ENCODE measurements at places on chromosomes 7 and 10.

GRCh38 chr10:128092454-128092853 is 33.8 kb downstream of the MKI67 start:
- DNase-seq: no peak

DNA sequence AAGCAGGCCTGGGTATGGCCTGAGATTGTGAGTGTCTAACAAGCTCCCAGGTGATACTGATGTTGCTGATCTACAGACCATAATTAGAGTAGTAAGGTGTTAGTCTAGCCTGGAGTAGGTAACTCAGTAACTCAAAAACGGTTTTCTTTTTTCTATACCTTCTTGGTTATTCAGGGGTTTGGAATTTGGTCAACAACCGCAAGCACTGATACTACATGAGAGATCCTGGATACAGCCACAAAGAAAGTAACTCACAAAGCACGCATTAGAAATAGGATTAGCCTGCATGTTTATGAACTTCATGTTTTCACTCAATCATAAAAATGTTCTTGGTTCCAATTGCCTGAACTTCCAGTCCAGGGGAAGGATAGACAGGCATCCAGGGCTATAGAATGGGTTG is 803.5 kb downstream of the MAGI2 start:
- no peak for DNase-seq

- no peak for DNase-seq
These were observed 7.6 kb downstream of the IQCE start for GRCh38 chr7:2566348-2566889.

DNA sequence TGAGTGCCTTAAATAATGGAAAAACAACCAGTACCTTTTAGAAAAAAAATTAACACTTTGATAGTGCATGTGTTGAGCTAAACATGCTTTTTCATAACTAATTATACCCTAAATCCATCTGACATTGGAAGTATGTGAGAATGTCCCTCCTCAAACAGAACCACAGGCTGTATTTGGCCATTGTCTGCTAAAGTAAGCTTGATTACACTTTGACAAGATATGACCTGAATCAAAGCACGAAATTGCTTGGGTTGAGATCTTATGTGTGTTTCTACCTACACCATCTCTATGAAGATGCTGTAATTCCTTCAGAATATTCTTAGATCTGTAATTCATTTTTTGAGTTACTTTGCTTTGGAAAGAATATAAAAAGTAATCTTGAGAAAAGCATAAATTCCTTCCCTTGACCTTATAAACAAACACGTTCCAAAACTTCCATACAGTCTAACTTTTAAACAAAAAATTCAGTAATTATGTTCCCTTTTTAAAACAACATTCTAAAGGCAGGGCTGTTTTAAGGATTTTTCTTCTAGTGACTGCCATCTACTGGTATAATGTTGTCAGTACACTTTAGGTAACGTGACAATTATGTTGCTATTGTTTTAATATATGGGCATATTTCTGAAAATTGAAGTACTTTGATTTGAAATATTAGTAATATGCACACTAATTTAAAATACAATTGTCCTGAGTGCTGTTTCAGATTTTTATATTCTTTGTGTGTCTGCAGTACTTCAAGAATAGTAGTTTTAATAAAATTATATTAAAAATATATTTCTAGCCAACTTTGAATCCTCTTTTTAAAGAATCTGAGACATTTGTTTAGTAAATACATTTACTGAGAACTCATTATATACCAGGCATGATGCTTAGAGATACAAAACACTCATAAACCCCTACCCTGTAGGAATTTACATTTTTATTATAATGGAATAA is 20.9 kb downstream of the CD36 start:
- no peak for DNase-seq

DNA sequence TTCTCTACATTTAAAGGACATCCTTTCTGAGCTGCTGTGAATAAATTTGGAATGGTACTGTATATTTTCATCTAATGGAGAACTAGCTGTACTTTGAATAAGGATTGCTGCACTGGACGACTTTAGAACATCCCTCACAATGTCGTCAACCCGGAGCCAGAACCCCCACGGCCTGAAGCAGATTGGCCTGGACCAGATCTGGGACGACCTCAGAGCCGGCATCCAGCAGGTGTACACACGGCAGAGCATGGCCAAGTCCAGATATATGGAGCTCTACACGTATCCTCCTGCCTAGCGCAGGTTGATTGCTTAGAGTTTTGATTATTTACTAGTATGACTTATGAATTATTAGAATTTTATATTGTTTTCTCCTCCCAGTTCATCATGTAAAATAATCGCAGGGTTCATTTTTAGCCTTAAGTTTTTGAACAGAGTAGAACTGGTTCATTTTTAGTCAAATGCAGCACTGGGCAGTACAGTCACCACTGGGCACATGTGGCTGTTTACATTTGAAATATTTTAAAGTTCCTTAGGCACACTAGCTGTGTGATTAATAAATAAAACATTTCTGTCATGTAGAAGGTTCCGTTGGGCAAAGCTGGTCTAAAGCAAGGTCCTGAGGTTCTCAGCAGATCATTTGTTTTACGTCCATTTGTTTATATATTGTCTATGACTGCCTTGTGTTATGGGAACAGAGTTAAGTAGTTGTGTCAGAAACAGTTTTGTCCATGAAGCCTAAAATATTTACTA is 31.5 kb downstream of the CUL1 start:
- DNase-seq: no peak

DNA sequence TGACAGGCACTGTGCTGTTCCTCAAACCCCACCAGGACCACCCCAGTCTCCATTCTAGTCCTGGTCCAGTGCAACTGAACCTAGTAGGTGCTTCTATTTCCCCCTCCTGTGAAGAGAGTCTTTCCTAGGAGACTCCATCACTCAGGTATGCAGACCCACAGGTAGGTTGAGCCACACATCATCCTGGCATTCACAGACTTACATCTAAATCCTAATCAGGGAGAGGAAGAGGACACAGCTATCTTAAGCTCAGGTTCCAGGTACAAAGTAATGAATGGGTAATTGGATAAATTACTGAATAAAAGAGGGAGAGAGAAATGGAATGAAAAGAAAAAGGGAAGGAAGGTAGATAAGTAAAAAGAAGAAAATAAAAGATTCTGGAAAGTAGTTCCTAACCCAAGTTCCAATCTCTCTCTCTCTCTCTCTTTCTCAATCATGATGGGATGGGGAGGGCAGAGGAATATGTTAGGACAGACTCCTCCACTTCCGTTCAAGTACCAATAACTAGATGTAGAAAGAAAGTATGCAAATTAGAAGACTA is 139.8 kb upstream of the NAMPT start:
- no peak for DNase-seq

DNA sequence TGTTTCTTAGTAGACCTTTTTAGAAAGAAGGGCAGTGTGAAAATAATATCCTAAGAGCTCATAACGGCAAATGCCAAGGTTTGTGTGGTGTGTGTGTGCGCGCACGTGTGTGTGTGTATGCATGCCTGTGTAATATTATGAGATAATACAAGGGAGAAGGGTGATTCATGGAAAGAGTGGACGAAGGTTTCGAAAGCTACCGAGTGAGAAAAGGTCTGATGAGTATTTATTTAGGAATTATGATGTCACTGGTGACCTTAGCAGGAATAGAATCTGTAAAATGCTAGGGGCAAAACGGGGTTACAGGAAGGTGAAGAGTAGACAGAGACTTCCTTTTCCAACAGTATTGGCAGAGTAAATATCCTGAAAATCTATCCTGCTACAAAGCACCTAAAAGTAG is 107.3 kb downstream of the AHR start:
- DNase-seq: no peak

- no peak for DNase-seq
These were observed 202.5 kb upstream of the GPR26 start for GRCh38 chr10:123463698-123464097.

DNA sequence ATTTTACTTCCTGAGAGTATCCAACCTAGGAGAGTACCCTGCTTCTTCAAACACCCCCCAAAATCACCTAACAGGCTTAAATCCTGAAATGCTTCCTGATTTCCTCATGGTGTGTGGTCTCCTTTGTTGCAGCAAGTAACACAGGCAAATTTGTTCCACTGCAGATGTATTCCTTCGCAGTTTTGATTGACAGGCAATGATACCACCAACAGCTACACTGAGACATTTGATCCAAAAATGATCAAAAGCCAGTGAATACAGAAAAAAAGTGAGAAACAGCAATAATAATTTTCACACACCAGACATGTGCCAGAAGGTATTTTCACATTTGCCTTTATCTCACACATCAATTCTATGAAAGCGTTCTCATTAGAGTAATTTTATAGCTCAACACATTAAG is 95.9 kb downstream of the HERPUD2 start:
- DNase-seq: no peak

- no peak for DNase-seq
These were observed 129.6 kb downstream of the ZWINT start for GRCh38 chr10:56231436-56231835.

- DNase-seq: no peak
These were observed 263.1 kb upstream of the CXCL12 start for GRCh38 chr10:44647877-44648542.

DNA sequence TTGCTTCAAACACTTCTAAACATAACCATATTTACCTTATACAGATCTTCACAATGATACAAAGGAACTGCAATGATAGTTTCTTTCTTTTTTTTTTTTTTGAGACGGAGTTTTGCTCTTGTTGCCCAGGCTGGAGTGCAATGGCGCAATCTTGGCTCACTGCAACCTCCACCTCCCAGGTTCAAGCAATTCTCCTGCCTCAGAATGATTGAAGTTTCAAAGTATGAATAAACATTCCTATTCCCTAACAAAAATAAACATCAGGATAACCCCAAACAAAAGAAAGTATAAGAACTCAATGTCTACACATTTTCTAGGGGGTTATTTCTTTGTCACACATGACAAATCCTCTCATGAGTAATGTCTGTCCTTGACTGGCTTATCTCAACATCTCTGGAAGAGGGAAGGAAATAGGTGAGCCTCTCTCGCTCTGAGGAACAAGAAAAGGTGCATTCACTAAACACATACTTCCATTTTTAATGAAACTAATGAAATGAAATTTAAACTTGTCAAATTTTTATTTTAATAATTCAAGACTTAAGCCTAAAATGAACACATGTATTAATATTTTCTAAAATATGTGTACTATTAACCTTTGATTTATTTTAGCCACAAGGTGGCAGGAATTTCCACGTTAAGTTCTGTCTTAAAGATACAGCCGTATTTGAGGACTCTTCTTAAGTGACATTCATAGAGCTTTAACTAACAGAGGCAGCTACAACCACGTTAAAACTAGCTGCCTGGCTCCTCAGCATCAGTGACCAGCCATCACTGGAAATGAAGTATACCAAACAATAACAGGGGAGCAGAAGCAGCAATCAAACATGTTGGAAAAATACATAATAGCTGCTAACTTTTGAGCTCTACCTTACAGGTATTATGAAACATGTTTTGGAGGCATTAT is 58.3 kb downstream of the MALSU1 start:
- no peak for DNase-seq

GRCh38 chr7:50372923-50373322 is 68.4 kb downstream of the IKZF1 start:
- no peak for DNase-seq

GRCh38 chr7:70098133-70098561 is 499.9 kb downstream of the AUTS2 start:
- DNase-seq: no peak

GRCh38 chr7:901388-902154 is 25.2 kb downstream of the GET4 start:
- DNase-seq: no peak

DNA sequence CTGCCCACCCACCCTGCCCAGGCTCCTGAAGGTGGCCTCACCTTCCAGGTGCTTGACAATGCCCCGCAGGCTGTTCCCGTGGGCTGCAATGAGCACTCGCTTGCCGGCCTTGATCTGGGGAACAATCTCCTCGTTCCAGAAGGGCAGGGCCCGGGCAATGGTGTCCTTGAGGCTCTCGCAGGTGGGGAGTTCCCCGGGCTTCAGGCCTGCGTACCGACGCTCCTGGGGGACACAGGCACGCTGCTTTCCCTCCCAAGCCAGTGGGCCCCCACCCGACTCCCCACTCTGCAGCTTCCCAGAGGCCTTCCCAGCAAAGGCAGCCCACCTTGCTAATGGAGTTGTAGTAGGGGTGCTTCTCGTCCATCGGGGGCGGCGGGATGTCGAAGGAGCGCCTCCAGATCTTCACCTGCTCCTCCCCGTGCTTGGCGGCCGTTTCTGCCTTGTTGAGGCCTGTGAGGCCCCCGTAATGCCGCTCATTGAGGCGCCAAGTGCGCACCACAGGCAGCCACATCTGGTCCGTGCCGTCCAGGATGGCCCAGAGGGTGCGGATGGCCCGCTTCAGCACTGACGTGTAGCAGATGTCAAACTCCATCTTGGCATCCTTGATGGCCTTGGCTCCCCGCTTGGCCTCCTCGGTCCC is 456 bp downstream of the PGAM2 start:
- no peak for DNase-seq

DNA sequence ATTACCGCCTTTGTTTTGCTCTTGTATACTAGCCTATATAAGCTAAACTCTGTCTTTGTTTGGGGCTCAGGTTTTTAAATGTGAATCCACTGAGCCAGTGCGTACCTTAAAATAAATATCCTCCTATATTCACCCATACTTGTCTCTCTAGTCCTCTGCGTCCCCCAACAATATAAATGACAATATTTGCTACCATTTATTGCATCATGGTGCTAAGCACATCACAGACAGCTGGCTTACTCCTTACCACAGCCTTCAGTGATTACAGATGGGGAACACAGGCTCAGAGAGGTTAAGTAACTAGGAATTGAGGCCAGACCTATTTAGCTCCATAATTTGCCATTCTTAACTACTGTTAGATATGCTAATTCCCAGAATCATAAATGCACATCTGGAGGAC is 3.4 kb upstream of the ADCK2 start:
- no peak for DNase-seq

DNA sequence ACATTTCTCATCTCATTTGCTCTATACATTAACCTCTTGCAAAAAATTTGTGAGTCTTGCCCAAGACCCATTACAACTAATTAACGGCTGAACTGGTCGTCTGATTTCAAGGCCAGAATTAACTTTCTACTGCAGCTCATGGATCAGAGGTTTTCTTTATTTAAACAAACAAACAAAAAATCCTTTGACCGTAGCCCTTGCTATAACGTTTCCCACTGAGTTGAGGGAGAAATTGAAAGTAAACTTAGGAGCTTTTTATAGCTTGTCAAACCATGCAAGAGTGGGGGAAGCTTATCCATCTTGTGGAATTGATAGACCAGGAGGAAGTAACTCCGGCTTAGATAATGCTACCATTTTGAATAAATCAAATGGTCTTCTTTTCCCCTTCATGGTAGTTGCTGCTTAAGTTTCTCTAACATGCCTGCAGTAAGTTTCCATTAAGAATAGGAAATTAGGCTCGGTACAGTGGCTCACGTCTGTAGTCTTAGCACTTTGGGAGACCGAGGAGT is 3.3 kb downstream of the SRGN start:
- DNase-seq: no peak

- DNase-seq: no peak
These were observed 10.7 kb downstream of the SUV39H2 start for GRCh38 chr10:14889318-14889717.

DNA sequence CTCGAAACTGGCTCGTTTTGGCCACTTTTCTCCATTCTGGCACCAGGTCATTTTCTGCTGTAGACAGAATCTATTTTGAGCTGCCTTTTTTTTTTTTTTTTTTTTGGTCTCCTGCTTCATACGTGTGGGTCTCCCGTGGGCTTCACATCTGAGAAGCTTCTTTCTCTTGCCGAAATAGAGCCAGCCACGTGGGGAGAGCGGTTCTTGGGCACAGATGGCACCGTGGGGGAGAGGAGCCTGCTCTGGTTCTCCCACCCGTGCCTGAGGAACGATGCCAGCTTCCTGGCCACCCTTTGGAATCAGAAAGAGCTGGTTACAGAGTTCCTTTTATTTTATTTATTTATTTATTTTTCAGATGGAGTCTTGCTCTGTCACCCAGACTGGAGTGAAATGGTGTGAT is 48.7 kb upstream of the OCM2 start:
- DNase-seq: no peak
